Articular chondrocyte of knee joint (primary cell): ENCODE measurements at places on chromosomes 7 and 10. TPM values are rescaled to one million over a fixed set of nuclear protein-coding genes. Genes with fewer than 3 reads are reported as not detected.

Gene PAPSS2
- total RNA-seq: 91.2 and 106 TPM in 2 replicates

Gene PIK3AP1
- 0.26 and 0.32 TPM in 2 replicates for total RNA-seq

Gene NME8
- total RNA-seq: not detected in 2 replicates

Gene JAKMIP3
- 0.52 and 0.54 TPM in 2 replicates for total RNA-seq

Gene VPS37D
- 2.7 and 4.3 TPM in 2 replicates for total RNA-seq

Gene ANKRD22
- not detected in 2 replicates for total RNA-seq
